ENCODE measurements at places on chromosomes 16 and 17.
A peak's percentile ranks its signal among the peaks of the same experiment; 100 is the strongest.

DNA sequence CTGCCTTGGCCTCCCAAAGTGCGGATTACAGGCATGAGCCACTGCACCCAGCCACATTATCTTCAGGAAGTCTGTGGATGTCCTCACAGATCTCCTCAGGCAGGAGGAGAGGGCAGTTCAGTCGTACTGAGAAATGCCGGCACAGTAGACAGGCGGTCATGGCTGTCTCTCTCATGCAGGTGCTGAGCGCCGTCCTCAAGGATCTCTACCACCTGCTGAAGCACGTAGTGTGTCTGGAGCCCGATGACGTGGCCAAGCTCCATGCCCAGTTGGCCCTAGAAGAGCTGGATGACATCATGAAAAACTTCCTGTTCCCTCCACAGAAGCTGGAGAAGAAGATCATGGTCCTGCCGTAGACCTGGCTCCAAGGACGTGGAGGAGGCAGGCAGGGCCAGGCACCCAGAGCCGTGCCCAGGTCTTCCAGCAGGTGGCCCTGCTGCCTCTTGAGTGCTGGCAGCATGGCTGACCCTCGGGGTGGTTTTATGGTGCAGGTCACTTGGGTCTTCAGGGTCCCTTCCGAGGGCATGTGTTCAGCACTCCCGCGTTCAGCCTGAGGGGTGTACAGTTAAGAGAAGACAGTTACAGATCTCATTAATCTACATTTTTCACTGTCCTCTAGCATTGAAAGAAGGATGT is 22.0 kb upstream of the HAS3 start:
- DNase-seq, result no peak

DNA sequence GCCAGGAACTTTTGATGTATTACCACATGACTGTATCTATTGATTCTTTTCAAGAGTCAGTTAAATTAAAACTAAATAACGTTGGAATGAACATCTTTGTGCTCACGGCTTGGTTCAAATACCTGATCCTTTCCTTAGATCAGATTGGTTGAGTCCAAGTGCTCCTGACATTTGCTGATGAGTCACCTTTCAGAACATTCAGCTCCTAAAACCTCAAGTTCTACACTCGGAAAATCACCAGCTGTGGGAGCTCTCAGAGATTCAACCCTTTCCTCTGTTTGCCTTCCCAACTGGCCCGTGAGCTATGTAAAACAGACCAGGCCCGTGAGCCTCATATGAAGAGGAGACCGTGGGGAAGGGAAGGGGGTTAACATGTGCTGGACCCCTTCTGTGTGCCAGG is 68.1 kb downstream of the RTN4RL1 start:
- no peak for DNase-seq

- no peak for DNase-seq
Observed at GRCh38 chr17:31692027-31692426, 167.0 kb downstream of the COPRS start.

DNA sequence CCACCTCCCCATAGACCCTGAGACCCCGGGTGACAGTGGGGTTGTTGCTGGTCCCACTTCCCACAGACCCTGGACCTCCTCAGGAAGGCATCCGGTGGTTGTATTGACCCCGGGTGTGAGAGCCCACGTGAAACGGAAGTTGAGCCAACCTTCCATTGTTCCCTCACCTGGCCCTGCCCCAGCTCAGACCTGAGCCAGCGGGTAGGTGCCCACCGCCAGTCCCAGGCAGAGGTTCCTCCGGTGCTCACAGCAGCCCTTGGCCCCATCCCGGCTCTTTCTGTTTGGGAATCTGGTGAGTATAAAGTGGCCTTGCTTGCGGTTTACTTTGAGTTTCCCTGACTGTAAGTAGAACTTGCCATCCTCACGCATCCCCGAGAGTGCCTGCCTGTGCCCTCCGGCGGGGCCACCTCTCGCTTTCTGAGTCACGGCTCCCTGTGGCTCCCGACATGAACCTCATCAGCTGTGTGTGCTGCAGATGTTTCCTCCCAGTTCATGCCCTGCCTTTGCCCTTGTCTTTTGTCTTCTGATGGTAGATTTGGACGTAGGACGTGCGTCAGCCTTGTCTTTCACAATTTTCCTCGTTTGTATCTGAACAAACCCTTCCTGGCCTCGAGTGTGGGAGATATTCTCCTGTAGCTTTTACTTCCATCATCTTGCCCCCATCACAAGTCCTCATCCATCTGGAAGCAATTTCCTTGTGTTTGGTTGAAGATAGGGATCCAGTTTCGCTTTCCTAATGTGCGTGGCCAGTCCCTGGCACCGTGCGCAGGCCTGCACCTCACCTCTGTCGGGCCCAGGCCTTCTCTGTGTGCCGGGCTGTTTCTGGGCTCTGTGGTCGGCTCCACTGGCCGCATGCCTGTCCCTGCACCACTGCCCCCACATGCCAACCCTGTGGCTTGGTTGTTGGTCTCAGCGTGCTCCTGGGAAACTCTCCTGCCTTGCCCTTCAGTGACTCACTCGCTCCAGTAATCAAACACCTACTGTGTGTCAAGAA is 76.0 kb downstream of the METRNL start:
- DNase-seq, result no peak

DNA sequence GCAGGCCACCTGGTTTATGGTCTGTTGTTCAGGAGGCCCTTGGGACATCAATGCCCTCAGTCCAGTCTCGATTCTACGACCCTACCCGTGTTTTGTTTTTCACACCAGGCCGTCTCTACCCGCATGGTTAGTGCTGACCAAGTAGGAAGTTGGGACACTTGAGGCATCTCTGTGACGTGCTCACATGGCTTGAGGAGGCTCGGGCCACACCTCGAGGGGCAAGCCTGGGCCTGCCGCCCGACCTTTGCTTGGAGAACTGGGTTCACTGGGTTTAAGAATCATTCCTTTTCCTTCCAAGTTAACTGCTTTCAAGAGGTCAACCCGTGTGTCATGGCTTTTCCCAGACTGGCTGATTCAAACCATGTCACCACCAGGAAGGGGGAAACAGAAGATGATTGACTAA is 86.8 kb downstream of the CMIP start:
- DNase-seq, result no peak

DNA sequence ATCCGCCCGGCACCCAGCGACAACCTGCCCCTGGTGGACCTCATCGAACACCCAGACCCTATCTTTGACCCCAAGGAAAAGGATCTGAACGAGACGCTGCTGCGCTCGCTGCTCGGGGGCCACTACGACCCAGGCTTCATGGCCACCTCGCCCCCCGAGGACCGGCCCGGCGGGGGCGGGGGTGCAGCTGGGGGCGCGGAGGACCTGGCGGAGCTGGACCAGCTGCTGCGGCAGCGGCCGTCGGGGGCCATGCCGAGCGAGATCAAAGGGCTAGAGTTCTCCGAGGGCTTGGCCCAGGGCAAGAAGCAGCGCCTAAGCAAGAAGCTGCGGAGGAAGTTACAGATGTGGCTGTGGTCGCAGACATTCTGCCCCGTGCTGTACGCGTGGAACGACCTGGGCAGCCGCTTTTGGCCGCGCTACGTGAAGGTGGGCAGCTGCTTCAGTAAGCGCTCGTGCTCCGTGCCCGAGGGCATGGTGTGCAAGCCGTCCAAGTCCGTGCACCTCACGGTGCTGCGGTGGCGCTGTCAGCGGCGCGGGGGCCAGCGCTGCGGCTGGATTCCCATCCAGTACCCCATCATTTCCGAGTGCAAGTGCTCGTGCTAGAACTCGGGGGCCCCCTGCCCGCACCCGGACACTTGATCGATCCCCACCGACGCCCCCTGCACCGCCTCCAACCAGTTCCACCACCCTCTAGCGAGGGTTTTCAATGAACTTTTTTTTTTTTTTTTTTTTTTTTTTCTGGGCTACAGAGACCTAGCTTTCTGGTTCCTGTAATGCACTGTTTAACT is 1.0 kb downstream of the NOG start:
- DNase-seq, result peak; percentile 50

DNA sequence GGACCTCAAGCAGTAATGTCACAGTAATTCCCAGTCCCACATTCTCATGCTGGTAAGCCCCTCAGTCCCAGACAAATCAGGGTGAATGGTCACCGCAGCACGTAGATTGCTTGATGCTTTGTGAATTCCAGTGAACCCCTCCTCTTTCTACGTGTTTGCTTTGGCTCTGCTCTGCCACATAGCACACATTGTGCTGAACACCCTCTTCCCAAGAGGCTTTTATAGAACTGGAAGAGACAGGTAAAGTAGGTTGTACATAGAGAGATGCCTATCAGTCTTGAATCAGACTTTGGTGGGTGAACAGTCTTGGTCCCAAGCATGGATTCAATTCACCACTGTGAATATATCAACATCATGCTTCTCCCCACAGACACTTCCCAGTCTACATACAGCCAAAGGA is 579 bp upstream of the KRTAP9-6 start:
- DNase-seq, result no peak

GRCh38 chr16:78679546-78679945 is 580.1 kb downstream of the WWOX start:
- no peak for DNase-seq

GRCh38 chr17:17492085-17492484 is 4.1 kb downstream of the RASD1 start:
- no peak for DNase-seq

GRCh38 chr17:61152898-61153297 is 246.7 kb upstream of the TBX2 start:
- no peak for DNase-seq

- peak; percentile 43 for DNase-seq
Observed at GRCh38 chr17:49694847-49695697, 12.7 kb downstream of the SLC35B1 start.

DNA sequence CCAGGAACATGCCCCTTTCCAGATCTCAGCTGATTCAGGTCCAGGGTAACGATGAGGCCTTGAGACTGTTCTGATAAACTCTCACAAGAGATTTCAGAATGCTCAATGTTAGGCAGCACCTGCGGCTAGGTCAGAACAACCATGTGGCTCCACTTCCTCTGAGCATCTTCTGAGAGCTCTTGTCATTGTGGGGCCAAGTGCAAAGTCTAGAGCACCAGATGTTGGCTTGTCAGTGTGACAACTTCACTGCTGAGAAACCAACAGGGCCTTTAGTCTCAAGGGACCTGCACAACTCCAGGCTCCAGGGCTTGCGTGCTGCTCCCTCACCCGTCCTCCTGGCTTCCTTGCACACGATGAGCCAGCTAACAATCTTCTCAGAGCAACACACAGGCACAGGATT is 29.0 kb downstream of the FCSK start:
- DNase-seq, result no peak

GRCh38 chr17:56185491-56186221 is 32.4 kb downstream of the ANKFN1 start:
- no peak for DNase-seq

GRCh38 chr16:68375801-68376536 is 65.2 kb downstream of the PRMT7 start:
- DNase-seq, result no peak

DNA sequence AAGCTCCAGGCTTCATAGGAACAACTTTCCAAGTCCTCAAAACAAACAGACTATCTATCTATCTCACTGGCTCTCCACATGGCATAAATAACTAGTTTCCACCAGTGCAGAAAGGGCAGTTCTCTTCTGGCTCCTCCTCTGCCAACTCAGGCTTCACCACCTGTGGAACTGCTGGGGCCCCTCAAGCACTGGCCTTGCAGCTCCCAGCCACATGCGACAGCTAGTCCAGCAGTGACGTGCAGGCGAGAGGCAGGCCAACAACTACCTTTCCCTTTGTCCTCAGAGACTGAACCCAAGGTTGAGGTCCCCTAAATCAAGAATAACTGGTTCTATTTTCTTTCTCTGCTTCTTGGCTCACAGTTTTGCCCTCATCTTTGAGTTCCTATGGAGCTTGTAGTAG is 137.6 kb downstream of the AATF start:
- DNase-seq, result no peak

DNA sequence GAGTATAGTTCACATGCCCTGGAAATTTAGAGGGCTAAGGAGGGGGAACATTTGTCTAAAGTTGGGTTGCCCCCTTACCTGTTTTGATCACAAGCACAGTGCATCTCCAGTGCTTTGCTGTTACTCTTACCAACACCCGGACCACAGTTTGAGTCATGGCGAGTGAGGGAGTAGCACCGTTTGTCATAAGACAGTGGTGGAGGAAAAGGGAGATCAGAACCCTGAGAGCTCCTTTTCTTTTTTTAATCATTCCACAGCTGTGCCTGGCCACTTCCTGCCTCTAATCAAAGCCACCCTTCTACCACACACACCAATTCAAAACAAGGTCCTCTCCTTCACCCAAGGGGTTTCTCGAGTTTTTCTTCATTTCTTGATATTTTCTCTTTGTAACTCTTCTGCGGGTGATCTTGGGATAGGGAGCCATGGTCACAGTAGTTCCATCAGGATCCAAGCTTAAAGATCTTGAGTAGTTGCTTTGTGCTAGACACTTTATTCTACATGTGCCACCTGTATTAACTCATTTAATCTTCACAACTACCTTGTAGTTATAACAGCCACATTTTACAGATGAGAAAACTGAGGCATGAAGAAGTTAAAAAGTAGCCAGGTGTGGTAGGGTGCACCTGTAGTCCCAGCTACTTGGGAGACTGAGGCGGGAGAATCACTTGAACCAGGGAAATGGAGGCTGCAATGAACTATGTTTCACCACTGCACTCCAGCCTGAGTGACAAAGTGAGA is 5.0 kb upstream of the MYL4 start:
- DNase-seq, result peak; percentile 53

GRCh38 chr16:75566758-75567255 is 628 bp downstream of the GABARAPL2 start:
- DNase-seq, result peak; percentile 14

GRCh38 chr17:75684924-75685323 is 17.8 kb downstream of the SAP30BP start:
- no peak for DNase-seq

DNA sequence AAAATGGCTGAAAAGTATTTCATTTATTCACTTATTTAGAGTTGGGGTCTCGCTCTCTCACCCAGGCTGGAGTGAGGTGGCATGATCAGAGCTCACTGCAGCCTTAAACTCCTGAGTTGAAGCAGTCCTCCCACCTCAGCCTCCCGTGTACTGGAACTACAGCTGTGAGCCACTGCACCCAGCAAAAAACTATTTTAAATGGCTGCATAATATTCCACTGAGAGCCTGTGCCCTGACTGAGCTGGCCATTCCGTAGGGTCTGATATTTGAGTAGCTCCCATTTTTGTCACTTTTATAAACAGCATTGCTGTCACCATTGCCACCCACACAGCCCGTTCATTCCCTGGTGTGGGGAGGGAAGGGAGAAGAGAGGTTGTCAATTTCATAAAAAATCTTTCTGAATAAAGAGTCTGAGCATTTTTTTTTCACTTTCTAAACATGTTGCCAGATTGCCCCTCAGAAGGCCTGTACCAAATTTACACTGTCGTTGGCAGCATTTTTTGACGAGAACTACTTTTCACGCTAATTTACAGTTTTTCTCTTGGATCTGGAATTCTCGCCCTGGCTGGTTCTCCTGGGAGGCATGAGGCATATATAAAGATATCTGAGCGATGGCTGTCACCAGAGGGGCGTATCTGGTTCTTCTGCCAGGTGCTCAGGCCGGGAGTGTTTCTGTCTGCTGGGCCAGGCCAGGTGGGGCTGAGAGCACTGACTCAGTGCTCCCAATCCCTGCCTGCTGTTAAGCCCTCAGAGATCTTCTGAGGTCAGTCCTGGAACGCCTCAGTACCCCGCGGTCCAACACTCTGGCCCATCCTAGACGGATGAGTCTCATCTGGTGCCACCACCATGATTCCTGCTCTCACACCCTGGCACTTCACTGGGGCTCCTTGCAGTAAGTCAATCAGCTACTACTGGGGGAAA is 7.2 kb upstream of the KIFC3 start:
- DNase-seq, result peak; percentile 46

GRCh38 chr16:12087901-12088421 is 111.4 kb downstream of the SNX29 start:
- DNase-seq, result no peak

GRCh38 chr16:66905633-66906539 is 12.8 kb downstream of the CDH16 start:
- DNase-seq, result peak; percentile 88

GRCh38 chr16:2598723-2599122 is 60.9 kb downstream of the PDPK1 start:
- DNase-seq, result no peak

Data from MM.1S (cell line).